ENCODE measurements at places on chromosomes 12 and 14. TPM values are rescaled to one million over a fixed set of nuclear protein-coding genes. Genes with fewer than 3 reads are reported as not detected.
A peak's percentile ranks its signal among the peaks of the same experiment; 100 is the strongest.

CBLN3 gene
- polyA plus RNA-seq, result 0.67 TPM

AKT1 gene
- 180 TPM for polyA plus RNA-seq

GRCh38 chr12:25714198-25714984, 161.3 kb upstream of the LMNTD1 start:
- H3K4me3 ChIP-seq, result no peak overlapping the region
- no peak for DNase-seq
- no peaks in the 10 kb centered on the region for H3K36me3 ChIP-seq
- H3K27me3 ChIP-seq, result no peaks in the 10 kb centered on the region

GRCh38 chr14:61037215-61037614, 56.2 kb downstream of the SLC38A6 start:
- H3K27ac ChIP-seq, result no peak overlapping the region
- H3K4me3 ChIP-seq, result no peak overlapping the region
- H3K27me3 ChIP-seq, result no peaks in the 10 kb centered on the region

DNA sequence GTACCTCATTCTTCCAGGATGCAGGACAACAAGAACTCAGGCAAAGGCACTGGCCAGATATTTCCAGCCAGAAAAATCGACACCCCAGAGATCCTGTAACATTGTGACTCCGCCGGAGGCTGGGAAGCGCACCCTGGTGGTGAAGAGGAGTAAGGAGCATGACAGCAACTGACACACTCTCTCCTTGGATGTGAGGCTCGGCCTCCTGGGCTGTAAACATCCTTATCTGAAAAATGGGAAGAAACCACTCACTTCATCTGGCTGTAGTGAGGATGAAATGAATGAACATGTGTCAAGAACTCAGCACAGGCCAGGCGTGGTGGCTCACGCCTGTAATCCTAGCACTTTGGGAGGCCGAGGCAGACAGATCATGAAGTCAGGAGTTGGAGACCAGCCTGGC, 27.5 kb downstream of the TCHP start:
- H3K36me3 ChIP-seq, result peaks cover 95% of the 10 kb centered on the region
- H3K4me3 ChIP-seq, result no peak overlapping the region
- H3K4me1 ChIP-seq, result no peaks in the 10 kb centered on the region
- no peak overlapping the region for H3K27ac ChIP-seq

- H3K4me1 ChIP-seq, result no peaks in the 10 kb centered on the region
- no peak overlapping the region for H3K4me3 ChIP-seq
- H3K36me3 ChIP-seq, result peaks cover 91% of the 10 kb centered on the region
- DNase-seq, result peak; percentile 70
- H3K27ac ChIP-seq, result no peak overlapping the region
Observed at GRCh38 chr12:121334513-121335343, 17.5 kb downstream of the ANAPC5 start.

- no peak overlapping the region for H3K27ac ChIP-seq
- peaks cover 87% of the 10 kb centered on the region for H3K36me3 ChIP-seq
- H3K4me3 ChIP-seq, result no peak overlapping the region
- H3K27me3 ChIP-seq, result no peaks in the 10 kb centered on the region
- peaks cover 8% of the 10 kb centered on the region for H3K4me1 ChIP-seq
- peak; percentile 51 for DNase-seq
Observed at GRCh38 chr12:113302886-113303640, 31.8 kb downstream of the SLC8B1 start.

- DNase-seq, result no peak
- H3K4me3 ChIP-seq, result no peak overlapping the region
- no peaks in the 10 kb centered on the region for H3K4me1 ChIP-seq
- H3K27ac ChIP-seq, result no peak overlapping the region
- H3K27me3 ChIP-seq, result no peaks in the 10 kb centered on the region
- no peaks in the 10 kb centered on the region for H3K36me3 ChIP-seq
Observed at GRCh38 chr14:65661865-65662264, 249.3 kb downstream of the FUT8 start.

- no peaks in the 10 kb centered on the region for H3K36me3 ChIP-seq
- H3K4me1 ChIP-seq, result peaks cover 11% of the 10 kb centered on the region
- no peak for DNase-seq
Observed at GRCh38 chr12:26269562-26270284, 74.3 kb downstream of the SSPN start.

DNA sequence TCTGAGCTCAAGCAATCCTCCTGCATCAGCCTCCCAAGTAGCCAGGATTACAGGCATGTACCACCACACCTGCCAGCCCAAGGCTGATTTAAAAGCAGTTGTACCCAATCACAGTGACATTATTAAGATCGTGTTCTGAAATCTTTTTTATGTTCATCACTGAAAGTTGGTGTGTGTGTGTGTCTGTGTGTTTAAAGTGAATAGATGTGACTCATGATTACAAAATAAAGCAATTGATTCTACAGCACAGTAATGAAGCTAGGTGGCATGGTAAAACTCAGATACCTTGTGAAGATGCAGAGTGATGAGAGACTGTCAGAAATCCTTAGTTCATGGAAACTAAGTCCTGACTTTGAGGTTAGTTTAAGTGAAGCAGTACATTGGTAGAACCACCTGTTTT, 74.2 kb upstream of the ATP2B1 start:
- H3K36me3 ChIP-seq, result no peaks in the 10 kb centered on the region
- H3K27me3 ChIP-seq, result no peaks in the 10 kb centered on the region
- DNase-seq, result peak; percentile 53
- no peak overlapping the region for H3K4me3 ChIP-seq

GRCh38 chr12:52246720-52247621, 13.9 kb downstream of the KRT7 start:
- no peak for DNase-seq
- no peak overlapping the region for H3K27ac ChIP-seq
- no peaks in the 10 kb centered on the region for H3K36me3 ChIP-seq
- H3K4me1 ChIP-seq, result peaks cover 19% of the 10 kb centered on the region
- H3K4me3 ChIP-seq, result no peak overlapping the region

DNA sequence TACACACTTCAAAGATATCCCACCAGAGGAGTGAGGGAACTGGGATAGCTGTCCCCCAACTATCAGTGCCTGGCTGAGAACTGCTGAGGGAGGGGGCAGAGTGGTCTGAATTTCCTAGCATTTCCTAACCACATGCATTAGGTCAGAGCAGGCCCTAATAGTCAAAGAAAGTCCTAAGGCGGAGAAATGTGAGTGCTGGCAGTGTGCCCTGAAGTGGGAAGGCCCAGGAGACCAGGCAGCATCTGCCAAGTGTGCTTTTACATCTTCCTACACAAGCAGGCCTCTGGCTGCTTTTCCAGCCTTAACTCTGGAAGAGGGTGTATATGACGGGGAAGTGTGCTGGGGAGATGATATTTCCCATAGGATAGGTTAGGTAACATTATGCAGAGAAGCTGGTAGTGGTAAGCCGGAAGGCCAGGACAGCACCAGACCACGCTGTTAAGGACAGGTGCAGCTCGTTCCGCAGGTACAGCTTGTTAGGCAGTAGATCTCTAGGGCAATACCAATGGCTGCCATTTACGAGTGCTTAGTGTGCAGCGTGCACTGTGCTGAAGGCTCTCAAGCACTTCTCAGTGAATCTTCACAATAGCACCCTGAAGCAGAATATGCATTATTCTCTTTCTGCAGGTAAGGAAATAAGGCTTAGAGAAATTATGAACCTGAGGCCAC, 9.1 kb upstream of the CCDC198 start:
- no peak overlapping the region for H3K4me3 ChIP-seq
- H3K4me1 ChIP-seq, result no peaks in the 10 kb centered on the region
- no peak for DNase-seq

DNA sequence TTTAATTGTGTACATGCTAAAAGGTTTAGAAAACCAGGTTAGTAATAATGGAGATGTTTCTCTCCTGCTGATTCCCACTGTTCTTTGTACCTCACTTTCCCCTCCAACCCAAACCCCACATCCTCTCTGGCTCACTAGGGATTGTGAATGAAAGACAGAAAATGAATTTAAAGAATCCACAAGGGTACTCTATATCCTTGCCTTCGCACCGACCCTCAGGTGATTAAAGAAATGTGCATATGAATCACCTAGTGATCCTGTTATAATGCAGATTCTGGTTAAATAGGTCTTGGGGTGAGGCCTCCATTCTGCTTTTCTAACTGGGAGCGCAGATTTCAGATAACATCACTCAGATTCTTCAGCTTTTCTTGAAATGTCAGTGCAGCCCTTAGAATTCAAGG, 84.3 kb upstream of the OTX2 start:
- no peaks in the 10 kb centered on the region for H3K4me1 ChIP-seq
- no peak overlapping the region for H3K4me3 ChIP-seq
- no peaks in the 10 kb centered on the region for H3K27me3 ChIP-seq
- no peak for DNase-seq
- H3K36me3 ChIP-seq, result no peaks in the 10 kb centered on the region

DNA sequence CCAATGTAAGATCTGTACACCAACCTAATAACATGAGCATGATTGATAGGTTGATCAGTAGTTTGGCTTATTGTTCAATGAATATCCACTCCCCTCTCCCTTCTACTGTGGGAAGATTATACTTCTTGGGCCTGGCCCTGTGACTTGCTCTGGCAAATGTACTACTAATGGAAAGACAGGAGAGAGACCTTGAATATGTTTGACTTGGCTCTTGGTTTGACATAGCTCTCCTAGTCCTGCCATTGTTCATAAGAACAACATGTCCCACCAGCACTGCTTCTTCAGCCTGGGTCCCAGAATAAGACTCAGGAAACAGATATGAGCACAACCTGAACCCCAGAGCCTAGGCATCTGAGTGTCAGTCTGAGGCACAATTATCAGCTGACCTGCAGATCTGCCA, 112.8 kb upstream of the RESF1 start:
- H3K36me3 ChIP-seq, result no peaks in the 10 kb centered on the region
- H3K27ac ChIP-seq, result no peak overlapping the region
- H3K27me3 ChIP-seq, result no peaks in the 10 kb centered on the region
- H3K4me3 ChIP-seq, result no peak overlapping the region
- DNase-seq, result no peak
- no peaks in the 10 kb centered on the region for H3K4me1 ChIP-seq
